GM23248 (cell line): ENCODE measurements at places on chromosomes 2 and 18.
A peak's percentile ranks its signal among the peaks of the same experiment; 100 is the strongest.

DNA sequence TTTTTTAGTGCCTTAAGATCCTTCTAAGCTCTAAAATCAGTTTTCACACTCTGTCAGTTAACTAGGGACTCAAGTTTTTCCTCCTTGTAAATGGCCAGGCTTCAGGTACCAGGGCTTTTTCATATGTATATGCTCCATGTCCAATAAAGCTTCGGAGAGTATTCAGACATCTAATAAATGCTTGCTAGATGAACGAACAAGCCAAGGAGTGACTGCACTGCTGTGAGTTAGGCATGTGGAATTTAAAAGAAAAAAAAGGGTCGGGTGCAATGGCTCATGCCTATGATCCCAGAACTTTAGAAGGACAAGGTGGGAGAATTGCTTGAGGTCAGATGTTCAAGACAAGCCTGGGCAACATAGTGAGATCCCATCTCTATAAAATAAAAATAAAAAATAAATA, 81.9 kb downstream of the CDH2 start:
- peak; percentile 65 for DNase-seq

DNA sequence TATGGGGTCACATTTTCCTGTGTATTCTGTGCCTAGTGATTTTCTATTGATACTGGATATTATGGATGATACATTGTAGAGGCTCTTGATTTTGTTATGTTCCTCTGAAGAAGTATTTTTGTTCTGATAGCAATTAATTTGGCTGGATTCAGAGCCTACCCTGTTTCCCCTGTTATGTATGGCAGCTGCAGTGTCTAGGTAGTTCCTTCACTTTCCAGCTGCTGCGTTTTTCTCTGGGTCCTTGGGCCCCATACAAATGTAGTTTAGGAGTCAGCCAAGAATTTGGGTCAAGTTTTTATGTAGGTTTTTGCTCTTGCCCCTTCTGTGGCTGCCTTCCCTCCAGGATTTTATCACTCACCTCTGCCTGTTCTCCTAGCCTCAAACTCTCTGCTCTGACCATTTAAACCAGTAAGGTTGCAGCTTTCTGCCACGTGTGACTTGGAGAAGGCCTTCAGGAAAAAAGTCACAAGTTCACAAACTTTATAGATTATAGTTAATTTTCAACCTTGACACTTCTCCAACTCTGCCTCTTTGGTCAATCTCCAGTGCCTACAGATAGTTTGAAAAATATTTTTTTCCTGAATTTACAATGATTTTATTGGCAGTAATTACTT, 47.0 kb downstream of the APLF start:
- no peak for DNase-seq

GRCh38 chr2:3849213-3849612, 145.8 kb downstream of the DCDC2C start:
- no peak for DNase-seq

DNA sequence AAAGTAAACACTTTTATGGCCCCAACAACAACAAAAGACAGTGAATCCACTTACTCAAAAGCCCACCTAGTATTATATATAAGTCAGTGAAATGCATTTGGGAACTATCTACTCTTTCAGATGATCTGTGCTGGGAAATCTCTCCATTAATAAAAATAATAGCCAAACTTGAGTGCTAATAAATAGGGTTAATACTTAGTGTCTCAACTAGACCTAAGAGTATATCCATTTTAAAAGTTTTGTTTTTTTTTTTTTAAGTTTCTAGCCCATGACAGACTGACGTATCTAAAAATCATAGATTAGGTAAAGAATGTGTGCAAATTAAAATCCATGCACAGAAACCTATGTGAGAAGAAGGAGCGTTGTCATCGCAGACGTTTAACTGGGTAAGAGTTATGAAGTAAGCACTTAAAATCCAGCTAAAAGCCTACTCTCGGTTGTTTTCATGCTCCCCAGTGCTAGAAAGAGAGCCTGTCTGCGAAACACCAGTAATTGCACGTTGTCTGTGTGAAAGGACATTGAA, 83.4 kb upstream of the PELI1 start:
- peak; percentile 24 for DNase-seq

DNA sequence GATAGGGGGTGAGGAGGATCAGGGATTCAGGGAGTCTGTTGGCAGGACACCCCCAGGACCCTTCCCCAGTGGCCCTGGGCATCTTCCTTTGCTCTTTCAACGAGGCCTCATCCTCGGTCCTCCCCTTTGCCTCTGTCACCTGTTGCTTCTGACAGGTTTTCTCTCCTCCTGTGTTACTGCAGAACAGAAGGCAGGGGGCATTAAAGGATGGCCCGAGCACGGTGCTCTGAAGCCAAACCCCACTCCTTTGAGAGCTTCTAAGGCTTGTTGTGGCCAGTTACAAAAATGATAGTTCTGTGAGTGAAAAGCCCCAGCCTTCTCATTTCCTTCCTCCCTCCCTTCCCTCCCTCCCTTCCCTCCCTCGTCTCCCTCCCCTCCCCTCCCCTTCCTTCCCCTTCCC, 82.5 kb downstream of the THNSL2 start:
- no peak for DNase-seq
